ENCODE measurements at places on chromosomes 5 and 9. TPM values are rescaled to one million over a fixed set of nuclear protein-coding genes. Genes with fewer than 3 reads are reported as not detected.

GRCh38 chr5:58924306-58924705, 341.4 kb downstream of the RAB3C start:
- no peak for DNase-seq

COL23A1 gene
- total RNA-seq: 1.2 TPM

DNA sequence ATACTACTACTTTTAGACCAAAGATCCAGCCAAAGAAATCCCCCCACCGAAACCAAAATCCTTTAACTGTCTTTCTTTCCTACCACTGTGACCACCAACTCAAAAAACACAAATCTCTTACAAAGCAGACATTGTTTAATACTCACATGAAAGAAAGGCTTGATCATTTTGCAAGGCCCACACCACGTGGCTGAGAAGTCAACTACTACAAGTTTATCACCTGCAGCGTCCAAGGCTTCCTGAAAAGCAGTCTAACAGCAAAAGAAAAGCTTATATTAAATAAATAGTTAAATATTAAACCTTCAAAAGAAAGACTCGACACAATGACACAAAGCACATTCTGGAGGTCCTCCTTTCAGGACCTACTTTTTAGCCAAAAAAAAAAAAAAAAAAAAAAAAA, 5.1 kb downstream of the TXN start:
- DNase-seq: no peak

NR4A3 gene
- total RNA-seq: not detected

DNA sequence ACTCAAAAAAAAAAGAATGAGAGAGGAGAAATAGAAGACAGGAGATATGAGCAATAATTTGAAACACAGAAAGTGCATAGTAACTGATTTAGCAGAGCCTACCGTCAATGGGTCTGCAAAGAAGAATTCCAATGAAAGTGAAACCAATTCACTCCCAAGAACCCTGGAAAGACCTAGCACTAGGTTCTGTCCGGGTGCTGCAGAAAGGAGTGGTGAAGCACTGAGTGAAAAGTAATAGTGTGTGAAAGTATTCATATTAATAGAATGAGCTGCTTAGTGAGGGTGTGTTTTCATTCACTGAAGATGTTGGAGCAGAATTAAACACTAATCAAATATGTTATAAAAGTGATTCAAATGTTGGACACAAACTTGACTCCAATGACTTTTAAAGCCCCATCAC, 51.3 kb upstream of the SLC30A5 start:
- DNase-seq: no peak
